Activated T-cell treated with anti-CD3 and anti-CD28 coated beads, Interleukin-2, amount 50 U/mL, for 1 hour (primary cell): ENCODE measurements at places on chromosomes 5 and 9.

DNA sequence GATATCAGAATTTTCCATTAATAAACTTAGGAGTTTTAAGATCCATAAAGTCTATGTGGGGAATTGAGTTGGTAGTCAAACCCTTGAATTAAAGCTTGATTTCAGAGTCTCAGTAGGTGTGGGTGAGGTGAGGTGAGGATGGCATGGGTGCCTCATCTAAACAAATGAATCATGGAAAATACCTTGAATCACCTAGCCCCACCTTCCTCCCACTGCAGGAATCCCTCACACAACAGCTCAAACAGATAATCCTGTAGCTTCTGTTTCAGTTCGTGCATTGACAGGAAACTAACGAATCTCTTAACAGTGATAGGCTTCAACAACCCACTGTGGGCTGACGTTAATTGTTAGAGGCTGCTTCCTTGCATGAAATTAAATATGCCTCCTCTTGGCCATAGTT, 185.0 kb downstream of the SREK1 start:
- DNase-seq = no peak

DNA sequence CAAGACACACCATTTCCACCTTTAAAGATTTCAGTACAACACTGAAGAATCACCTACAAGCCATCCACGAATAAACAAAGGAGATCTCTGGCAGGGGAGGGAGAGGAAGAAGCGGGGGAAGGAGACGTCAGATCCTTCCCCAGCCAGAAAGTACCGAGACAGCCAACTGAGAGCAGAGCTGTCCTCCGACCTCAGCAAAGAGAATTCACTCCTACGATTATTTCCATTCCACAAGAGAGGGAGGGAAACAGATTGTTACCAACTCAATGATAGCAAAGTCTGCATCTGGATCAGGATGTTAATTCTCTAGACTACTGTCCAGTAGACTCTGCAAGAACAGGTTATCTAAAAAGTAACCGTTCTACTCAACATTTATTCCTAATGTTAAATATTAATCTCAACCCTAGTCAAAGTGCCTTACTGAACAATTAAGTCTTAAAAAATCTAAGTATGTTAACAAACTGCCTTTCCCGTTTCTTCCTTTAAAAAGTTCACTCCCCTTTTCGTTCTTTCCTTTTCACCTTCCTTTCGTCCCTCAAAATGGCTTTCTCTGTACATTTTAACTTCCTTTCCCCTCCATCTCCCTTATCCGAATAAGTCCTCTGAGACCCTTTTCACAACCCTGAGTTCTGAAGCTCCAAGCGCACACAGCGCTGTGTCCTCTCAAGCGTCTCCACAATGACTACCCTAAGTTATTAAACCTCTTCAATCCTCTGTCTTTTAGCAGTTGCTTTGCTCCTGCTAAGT, 1.4 kb downstream of the CHD1 start:
- peak; percentile 52 for DNase-seq

DNA sequence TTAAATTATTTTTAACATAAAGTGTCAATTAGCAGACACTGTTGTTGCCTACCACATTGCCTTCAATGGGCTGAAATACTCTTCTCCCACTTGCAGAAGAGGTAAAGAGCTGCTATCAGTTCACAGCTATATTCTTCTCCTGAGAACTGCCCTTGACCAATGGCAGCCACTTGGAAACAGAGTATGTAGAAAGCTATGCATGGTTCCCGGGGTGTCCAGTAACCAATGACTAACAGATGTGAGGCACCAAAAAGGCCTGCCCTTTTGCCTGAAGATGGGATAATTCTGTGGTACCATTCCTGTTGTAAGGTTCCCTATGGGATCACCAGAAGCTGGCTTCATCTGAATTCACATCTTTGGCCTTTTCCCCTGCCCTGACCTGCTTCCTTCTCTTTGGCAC, 181.4 kb upstream of the MAP3K1 start:
- no peak for DNase-seq

- no peak for DNase-seq
These were observed 8.0 kb upstream of the DCP2 start for GRCh38 chr5:112968411-112969106.

GRCh38 chr5:40484495-40484894, 195.2 kb upstream of the PTGER4 start:
- no peak for DNase-seq

DNA sequence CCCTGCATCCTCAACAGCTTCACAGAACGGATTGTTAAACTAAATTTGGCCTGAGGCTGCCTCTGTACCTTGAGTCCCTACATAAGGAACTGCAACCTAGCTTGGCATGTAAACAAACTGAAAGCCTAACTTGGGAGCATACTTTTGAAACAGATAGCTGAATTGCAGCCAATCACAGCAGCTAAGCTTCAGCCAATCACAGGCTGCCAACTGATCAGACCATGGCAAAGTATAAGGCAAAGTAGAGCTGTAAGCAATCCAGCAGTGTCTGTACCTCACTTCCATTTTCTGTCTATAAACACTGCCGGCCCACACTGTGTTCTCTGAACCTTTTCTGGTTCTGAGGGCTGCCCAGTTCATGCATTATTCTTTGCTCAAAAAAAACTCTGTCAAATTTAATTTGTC, 8.9 kb upstream of the ZNF483 start:
- DNase-seq = no peak

DNA sequence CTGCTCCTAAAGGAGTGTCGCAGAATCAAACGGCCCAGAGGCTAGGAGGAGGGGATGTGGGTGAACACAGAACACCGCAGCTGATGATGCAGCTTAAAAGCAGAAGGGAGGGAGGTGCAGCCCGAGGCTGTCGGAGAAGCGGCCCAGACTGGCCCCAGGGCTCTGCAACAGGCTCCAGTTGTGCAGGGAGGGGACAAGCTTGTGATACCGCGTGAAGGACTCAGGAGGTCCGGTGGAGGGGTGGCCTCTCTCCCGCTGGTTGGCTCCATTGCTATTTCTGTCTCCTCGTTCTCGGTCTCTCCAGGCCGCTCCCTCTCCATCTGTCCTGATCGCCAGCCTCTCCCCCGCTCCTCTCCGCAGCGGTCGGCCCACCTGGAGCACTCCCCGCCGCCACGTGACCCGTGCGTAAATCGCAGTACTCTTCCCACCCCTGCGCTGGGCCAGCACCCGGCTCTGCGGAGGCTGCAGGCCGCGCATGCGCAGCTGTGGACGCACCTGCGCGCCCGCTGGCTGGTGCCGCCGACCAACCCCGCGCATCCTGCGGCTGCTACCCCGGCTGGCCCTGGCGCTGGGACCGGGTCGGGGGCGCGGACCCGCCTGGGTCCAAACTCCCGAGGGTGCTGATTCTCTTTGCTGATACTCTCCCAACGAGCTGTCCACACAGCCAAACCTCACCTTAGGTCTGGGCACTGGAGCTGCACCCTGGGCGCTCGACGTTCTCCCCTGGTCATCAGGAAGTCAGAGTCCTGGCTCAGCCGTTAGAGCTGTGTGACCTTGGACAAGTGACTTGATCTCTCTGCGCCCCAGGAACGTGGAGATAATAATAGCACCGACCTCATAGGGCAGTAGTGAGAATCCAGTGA, 3.7 kb upstream of the STXBP1 start:
- DNase-seq = peak; percentile 80

- no peak for DNase-seq
These were observed 796 bp downstream of the TRIM52 start for GRCh38 chr5:181259974-181260719.

DNA sequence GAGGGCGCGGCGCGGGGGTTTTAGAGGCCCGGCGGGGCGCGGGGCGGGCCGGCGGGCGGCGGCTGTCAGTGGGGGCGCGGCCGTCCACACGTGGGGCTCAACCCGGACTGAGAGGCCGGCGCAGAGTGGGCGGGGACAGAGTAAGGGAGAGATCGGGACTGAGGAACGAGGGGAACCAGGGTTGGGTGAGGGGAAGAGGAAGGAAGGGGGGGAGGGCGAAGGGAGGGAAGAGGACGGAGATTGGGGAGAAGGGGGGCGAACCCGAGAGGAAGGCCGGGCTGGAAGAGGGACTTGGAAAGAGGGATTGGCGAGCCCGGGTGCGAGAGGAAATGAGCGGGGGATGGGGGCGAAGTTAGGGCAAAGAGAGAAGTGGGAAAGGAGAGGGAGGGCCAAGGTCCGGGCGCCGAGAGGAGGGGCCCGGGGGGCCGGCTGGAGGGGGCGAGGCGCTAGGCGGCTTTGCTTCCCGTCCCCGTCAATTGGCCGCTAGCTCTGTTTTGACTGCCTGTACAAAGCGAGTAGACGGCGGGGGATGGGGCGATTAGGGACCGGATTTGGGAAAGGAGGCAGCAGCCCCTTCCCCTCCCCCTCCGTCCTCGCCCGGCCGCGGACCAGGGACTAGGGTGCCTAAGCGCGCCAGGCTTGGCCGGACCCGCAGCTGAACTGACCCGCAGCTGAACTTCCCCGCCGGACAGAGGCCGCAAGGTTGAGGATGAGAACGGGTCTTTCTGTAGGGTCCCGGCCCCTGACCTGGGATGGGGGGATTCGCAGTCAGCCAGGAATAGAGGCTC, 399 bp upstream of the FBN2 start:
- DNase-seq = no peak

DNA sequence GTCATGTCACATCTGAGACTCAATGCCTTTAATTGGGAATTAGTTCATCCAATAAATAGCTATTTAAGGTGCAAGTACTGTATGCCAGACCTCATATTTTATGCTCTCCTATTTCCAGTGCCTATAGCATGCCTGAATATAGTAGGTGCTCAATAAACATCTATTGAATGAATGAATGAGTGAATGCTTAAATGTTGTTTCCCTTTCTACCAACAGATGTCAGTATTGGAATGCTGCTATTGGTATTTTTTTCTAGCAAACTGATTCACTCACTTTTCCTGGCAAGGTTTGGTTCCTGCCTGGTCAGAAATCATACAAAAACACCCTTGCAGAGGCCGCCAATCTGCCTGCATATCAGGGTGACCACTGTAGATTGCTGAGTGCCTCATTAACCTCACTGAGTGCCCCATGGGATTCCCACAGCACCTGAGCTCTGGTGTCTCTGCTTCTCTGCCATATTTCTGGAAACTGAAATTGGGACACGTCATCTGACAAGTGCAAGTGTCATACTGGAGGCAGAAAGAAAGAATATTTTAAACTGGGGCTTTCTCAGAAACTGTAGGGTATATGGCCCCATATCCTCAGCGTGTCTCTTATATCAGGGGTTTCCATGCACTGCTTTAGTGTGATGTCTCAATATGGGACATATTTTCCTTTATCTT, 359.7 kb downstream of the TRIM32 start:
- no peak for DNase-seq

GRCh38 chr9:7328453-7328852, 471.1 kb downstream of the DMAC1 start:
- DNase-seq = no peak

DNA sequence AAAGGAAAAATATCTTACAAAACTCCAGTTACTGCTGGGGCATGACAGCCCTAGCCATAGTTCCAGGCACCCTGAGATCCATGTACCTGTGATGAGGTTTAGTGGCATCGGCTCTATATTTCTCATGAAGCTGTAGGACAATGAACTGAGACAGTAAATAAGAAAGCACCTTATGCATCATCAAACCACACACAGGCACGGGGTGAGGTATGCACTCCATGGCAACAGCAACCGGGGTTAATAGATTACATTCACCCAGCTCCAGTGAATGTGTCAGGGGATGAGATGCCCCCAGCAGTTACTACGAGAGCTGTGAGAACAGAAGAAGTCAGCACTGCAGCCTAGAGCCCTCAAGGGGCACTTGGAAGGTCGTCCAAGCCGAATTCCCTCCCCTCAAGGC, 162.0 kb upstream of the S1PR3 start:
- DNase-seq = no peak

DNA sequence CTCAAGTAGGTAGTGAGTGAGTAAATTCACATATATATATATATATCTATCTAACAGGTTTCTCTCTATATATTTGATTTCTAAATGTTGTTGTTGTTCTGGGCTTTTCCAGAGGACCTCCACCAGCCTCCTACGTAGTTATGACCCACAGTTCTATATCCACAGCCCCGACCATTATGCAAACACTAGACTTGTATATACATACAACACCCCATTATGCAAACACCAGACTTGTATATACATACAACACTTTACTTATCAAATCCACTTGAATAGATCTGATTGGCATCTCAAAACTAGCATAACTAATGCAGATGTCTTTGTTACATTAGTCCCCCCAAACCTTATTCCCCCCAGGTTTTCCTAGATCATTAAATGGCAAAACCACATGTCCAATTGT, 108.7 kb downstream of the JAKMIP2 start:
- DNase-seq = no peak

DNA sequence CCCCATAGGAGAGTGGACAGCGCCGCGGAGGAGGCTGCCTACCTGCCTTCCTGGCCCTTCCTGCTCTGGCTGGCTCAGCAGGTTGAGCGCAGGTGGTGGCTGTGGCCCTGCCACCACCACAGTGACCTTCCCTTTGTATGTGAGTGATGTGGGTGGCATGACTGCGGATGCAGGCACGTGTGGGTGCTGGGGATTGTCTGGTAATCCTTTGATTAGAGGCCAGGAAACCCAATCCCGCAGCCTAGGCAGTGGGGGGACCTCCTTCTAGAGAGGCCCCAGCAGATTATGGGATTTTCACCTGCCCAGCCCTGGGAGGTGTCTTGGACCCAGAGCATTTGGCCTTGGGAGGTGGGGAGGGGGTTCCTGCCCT, 16.5 kb downstream of the RXRA start:
- DNase-seq = no peak

- no peak for DNase-seq
These were observed 11.1 kb downstream of the SMU1 start for GRCh38 chr9:33065157-33066076.

GRCh38 chr5:35622974-35623373, 5.3 kb downstream of the SPEF2 start:
- no peak for DNase-seq

DNA sequence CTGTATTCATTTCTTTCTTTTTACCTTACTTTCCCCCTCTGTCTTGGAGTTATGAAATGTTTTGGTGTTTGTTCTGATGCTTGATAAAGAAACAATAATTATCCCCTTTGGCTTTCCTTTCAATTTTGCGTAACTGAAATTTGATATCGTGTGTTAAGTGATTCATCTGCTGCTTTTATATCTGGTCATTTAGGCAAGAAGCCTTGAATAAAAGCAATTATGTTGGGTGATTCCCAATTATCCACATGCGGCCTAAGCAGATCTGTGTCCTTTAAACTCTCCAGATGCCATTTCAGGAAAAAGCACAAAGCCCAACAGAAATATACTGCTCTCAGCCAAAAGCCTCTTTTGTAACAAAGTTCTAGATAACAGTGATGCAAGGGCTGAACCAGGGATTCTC, 92.8 kb downstream of the TAF11L14 start:
- DNase-seq = no peak

GRCh38 chr5:17105744-17106418, 111.5 kb upstream of the BASP1 start:
- DNase-seq = no peak

DNA sequence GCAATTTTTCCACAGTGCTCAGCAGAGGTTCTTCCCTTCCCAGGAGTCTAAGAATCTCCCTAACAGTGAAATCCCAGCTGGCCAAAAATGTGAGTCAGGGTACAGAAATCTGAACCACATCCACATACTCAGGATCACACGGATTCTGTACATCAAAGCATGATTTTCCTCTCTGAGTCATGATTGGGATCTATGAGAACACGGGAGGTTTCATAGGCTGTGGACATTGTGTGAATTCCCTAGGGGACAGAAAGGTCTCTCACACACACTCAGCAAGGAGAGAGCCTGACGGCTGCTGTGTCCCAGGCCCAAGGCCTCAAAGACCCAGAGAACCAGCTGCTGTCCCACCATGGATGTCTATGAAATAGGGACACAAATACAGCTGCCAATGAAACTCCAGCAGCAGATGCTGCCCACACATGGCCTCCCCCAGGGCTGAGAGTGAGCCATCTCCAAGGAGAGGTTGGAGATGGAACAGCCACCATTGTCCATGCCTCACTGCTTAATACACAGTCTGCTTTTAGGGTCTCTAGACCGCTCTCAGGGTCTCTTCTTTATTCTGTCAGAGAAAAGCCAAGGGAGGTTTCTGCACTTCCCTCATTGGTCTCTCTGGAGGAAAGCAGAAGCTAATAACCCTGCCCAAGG, 102.7 kb downstream of the ADAMTS12 start:
- no peak for DNase-seq
